ENCODE measurements at places on chromosomes 6 and 20.

DNA sequence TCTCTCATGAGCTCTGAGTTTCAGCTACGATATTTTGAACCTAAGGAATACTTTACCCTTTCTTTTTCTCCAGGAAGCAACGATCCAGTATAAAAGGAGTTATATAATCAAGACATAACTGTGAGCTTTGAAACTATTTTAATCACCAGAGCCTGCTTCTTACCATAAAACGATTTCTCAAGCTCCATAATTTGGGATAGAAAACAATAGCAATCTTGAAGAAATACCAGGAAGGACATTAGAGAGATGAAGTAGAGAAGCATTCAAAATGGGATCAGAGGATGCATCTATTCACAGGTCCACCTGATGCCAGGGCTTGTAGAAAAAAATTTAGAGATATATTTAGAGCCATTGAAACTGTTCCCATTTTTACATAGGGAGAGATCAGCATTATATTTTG is 135.9 kb downstream of the FUT9 start:
- no peaks in the 10 kb centered on the region for H3K36me3 ChIP-seq
- H3K27ac ChIP-seq, result no peak overlapping the region
- no peaks in the 10 kb centered on the region for H3K4me1 ChIP-seq
- H3K27me3 ChIP-seq, result no peaks in the 10 kb centered on the region
- no peak for DNase-seq

DNA sequence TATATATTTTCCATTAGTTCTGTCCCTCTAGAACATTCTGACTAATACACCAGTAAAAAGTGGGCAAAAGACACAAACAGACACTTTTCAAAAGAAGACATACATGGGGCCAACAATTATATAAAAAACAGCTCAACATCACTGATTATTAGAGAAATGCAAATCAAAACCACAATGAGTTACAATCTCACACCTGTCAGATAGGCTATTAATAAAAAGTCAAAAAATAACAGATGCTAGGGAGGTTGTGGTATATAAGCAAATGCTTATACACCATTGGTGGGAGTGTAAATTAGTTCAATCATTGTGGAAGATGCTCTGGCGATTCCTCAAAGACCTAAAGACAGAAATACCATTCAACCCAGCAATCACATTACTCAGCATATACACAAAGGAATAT is 1707.8 kb downstream of the GRIK2 start:
- no peaks in the 10 kb centered on the region for H3K27me3 ChIP-seq
- no peak overlapping the region for H3K4me3 ChIP-seq
- H3K36me3 ChIP-seq, result no peaks in the 10 kb centered on the region
- no peak overlapping the region for H3K27ac ChIP-seq
- no peaks in the 10 kb centered on the region for H3K4me1 ChIP-seq

DNA sequence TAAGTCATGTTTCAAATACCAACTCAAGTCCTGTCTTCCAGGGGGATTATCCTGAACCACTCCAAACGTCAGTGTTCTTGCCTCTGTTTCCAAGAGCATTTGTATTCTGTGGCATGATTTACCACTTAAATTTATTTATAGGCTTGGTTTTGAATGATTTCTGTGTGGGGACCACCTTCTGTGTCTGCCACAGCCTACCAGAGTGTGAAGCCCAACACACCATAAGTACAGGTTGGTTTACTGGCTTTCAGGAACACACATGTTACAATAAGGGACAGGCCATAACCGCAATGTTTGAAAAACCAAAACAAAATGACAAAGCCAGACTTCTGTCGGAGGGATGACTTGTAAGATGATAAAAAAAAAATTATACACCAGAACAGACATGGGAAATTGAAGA is 56.5 kb upstream of the MAP3K7 start:
- H3K27me3 ChIP-seq, result no peaks in the 10 kb centered on the region
- H3K36me3 ChIP-seq, result no peaks in the 10 kb centered on the region
- no peak overlapping the region for H3K4me3 ChIP-seq
- no peaks in the 10 kb centered on the region for H3K4me1 ChIP-seq
- H3K27ac ChIP-seq, result no peak overlapping the region
- DNase-seq, result no peak

DNA sequence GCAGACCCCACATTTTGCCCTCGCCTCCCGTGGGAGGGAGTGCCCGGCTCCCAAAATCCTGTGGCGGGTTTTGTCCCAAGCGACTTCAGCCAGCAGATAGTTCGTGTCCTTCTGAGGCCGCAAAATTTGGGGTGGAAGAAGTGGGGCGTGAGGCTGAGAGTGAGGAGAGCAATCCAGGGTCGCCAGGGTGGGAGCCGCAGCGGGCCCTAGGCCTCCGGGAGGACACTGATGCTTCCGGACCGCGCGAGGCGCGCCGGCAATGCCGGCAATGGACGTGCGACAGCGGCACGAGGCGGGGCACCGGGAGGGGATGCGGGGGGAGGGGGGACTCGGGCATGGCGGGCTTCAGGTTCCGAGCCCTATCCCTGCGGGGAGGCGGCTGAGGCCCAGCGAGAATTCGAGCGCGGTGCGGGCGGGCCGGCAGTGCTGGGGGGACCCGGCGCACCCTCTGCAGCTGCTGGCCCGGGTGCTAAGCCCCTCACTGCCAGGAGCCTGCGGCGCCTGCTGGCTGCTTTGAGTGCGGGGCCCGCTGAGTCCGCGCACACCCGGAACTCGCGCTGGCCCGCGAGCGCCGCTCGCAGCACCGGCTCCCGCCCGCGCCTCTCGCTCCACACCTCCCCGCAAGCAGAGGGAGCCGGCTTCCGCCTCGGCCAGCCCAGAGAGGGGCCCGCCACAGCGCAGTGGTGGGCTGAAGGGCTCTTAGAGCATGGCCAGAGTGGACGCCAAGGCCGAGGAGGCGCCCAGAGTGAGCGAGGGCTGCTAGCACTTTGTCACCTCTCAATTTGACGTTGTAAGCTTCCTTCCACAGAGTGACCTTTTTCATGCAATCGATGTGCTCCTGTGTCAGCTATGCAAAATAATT is 143.8 kb downstream of the LPA start:
- peak overlapping the region; percentile 81 for H3K27ac ChIP-seq
- H3K27me3 ChIP-seq, result peaks cover 54% of the 10 kb centered on the region
- peak; percentile 80 for DNase-seq
- peak overlapping the region; percentile 88 for H3K4me3 ChIP-seq
- peaks cover 26% of the 10 kb centered on the region for H3K4me1 ChIP-seq
- no peaks in the 10 kb centered on the region for H3K36me3 ChIP-seq

DNA sequence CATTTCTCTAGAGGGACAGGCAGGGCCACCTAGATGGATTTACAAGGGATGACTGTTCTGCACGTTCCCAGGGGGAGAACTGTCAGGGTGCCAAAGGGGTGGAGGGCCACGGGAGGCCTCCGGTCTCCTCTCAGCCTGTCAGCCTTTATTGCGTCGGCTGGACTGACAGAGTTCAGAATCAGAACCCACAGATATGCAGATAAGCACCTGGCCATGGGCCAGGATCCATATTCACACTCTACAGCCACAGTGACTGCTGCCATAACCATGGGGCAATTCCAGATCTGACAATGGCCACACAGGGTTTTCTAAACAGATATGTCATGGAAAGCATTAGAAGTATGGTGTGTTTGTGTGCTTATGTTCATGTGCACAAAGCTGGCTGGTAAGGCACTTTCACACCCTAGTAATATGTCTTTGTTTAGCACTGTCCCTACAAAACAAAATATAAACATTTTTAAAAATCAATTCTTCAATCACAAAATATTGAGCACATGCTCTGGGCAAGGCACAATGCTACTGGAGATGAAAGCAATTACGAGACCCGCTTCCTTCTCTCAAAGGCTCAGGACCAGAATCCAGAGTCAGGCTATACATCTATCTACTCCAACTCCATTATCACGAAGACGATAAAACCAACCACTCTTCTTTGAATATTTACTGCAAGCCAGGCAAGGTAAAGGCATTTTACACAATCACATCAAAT is 29.1 kb downstream of the TRAM2 start:
- no peak overlapping the region for H3K27ac ChIP-seq
- H3K27me3 ChIP-seq, result no peaks in the 10 kb centered on the region
- no peak overlapping the region for H3K4me3 ChIP-seq
- no peaks in the 10 kb centered on the region for H3K36me3 ChIP-seq
- DNase-seq, result no peak

DNA sequence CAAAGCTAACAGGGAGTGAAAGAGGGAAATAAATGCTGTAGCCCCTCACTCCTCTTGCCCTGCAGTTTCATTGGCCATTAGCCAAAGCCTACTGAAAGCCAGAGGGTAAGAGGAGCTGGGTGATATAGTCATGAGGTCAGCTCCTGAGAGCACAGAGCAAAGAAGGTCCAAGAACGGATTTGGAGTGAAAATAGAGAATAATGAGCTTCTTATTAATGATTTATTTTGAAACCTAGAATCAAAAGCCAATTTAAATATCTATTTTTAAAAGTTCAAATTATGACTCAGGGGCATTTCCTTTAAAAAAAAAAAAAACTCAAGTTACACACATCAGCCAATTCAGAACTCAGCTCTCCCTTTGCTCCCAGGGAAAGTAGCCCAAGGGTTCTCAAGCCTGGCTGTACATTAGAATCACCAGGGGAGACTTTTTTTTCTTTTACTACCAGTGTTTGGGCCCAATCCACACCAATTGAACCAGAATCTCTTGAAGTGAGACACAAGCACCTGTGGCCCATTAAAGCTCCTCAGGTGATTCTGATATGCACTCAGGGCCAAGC is 79.1 kb downstream of the SNAP25 start:
- DNase-seq, result no peak
- H3K4me3 ChIP-seq, result no peak overlapping the region
- H3K27me3 ChIP-seq, result no peaks in the 10 kb centered on the region
- no peak overlapping the region for H3K27ac ChIP-seq

DNA sequence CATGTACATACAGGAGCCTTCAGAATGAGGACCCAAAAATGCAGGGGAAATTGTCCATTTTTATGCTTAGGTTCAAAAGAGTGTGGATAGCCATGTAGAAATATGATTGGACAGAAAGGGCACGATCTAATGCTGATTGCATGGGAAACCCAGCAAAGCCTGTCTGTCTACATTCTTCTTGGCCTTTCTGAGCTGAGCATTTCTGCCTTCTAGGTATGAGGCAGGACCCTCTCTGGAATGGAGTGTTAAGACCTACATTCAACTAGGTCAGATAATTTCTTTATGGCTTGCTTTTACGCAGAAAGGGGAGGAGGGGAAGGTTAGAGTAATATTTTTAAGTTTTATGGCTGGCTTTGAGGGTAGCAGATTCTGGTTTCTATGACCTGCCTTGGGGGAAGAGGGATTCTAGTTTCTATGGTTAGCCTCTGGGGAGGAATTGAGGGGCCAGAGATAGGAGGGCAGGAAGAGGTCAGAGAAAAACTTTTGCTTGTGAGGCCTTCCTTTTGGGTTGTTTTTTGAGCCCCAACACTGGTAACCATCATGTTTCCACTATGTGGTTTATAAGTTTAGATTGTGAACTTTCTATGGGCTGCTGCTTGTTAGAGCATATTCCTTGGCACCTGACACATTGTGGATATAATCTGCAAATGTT is 63.5 kb downstream of the LYRM2 start:
- H3K27me3 ChIP-seq, result peaks cover 7% of the 10 kb centered on the region
- H3K4me1 ChIP-seq, result peaks cover 13% of the 10 kb centered on the region
- H3K4me3 ChIP-seq, result no peak overlapping the region
- no peak for DNase-seq
- H3K27ac ChIP-seq, result no peak overlapping the region

DNA sequence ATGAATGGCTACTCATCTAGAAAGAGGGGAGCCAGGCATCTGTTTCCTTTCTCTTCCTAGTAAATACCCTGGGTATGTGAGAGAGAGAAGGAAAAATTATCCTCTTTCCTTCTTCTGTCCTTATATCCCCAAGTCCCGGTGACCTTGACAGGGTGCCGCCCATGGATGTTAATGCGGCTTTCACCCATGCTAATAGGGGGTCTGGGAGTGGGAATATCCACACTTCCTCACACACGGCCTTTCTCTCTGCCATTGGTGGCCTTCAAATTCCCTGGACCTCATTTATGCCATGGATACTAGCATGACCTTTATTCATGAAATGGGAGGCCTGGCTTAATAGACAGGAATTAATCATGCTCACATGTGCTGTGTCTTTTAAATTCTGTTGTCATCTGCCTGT is 159.0 kb upstream of the NOX3 start:
- no peaks in the 10 kb centered on the region for H3K4me1 ChIP-seq
- DNase-seq, result no peak
- no peaks in the 10 kb centered on the region for H3K36me3 ChIP-seq
- H3K27me3 ChIP-seq, result no peaks in the 10 kb centered on the region
- H3K4me3 ChIP-seq, result no peak overlapping the region
- H3K27ac ChIP-seq, result no peak overlapping the region

DNA sequence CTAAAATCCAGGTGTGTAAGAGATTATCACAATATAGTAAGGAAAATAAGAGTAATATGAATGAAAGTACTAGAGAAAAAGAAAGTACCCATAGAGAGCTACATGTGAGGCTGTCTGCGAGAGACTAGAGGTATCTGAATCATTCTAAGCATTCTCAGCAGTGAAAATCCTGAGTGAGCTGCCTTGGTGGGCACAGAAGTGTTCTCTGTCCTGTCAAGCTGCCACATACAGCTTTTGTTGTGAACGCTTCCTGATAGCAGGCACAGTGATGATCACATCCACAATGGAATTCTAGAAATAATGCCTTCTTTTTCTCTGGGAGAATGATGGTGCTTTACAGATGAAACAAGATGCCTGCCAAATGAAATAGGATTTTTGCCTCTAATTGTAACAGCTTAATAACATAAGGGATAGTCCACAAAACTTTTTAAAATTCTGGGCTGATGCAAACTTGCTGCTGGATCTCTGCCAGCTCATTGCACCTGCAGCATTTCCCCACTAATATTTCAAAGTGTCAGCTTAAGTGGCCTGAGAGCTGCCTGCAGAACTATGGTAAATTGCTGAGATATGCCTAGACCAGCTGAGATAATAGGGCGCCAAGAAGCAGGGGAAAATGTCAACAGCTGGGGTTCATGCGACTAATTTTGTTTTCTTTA is 620.5 kb downstream of the DOK5 start:
- no peaks in the 10 kb centered on the region for H3K4me1 ChIP-seq
- H3K27ac ChIP-seq, result no peak overlapping the region
- H3K4me3 ChIP-seq, result no peak overlapping the region

DNA sequence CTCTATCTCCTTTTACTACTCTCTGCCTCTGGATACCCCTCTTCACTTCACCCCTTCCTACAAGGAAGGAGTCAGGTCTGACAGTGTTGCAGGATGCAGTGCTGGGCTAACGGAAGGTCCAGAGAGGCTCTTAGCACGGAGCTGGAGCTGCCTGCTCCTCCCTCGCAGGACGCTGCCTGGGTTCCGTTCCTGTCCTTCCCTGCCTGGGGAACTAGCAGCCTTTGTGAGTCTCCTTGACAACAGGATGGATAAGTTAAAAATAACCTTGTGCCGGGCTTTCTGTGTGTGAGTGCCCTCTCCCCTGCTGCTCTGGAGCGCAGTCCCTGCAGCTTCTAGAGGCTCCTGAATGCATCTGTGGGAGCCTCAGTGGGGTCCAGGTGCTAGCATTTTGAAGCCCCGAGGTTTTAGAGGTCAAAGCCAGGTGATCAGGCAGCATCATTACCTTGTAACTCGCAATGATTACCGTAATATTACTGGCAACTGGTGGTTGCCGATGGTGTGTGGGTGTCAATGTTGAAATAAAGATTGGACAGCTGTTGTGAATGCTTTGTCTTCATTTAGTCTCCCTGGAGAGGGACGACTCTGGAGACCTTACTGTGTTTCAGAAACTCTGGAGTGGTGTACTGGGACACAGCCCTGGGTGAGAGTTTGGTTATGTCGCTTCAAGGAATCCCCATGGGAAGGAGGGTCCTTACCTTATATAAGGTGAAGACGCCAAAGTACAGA is 44.4 kb downstream of the CDS2 start:
- peaks cover 42% of the 10 kb centered on the region for H3K4me1 ChIP-seq
- no peak overlapping the region for H3K4me3 ChIP-seq
- no peak for DNase-seq
- H3K36me3 ChIP-seq, result peaks cover 12% of the 10 kb centered on the region
- no peaks in the 10 kb centered on the region for H3K27me3 ChIP-seq

All from activated naive CD4-positive, alpha-beta T cell treated with anti-CD3 and anti-CD28 coated beads, Interleukin-2, amount 10 ng/mL, durations not matched to agents 7 days and 5 days (primary cell).